Activated CD4-positive, alpha-beta T cell treated with anti-CD3 and anti-CD28 coated beads, Interleukin-2, amount 10 ng/mL, durations not matched to agents 7 days and 5 days (primary cell): ENCODE measurements at places on chromosomes 6 and 20. TPM values are rescaled to one million over a fixed set of nuclear protein-coding genes. Genes with fewer than 3 reads are reported as not detected.

CPXM1 gene
- total RNA-seq, result not detected

RTN4IP1 gene
- total RNA-seq, result 6.3 TPM

ZNF334 gene
- 0.50 TPM for total RNA-seq

GRCh38 chr6:43795421-43795820 lies 25.4 kb downstream of the VEGFA start:
- DNase-seq, result no peak
- no peaks in the 10 kb centered on the region for H3K36me3 ChIP-seq
- peaks cover 16% of the 10 kb centered on the region for H3K4me1 ChIP-seq
- H3K4me3 ChIP-seq, result no peak overlapping the region
- no peaks in the 10 kb centered on the region for H3K27me3 ChIP-seq

DNA sequence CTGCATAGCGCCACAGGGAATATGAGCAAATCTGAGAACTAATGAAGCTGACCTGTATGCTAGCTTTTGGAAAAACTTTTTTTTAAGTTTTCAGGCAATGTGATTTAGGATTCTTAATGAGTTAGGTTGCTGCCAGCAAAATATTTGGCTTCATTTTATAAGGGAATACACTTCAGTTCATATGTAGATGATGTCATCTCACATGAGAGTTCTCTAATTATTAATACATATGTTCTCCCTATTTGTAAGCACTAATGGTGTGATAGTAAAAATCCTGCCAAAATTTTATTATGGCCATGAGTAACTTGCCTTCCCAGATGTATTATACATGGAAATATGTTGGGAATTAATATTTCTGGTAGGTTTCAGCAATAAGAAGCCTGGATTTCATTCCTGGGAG lies 573.8 kb downstream of the EPM2A start:
- H3K27ac ChIP-seq, result no peak overlapping the region
- H3K36me3 ChIP-seq, result no peaks in the 10 kb centered on the region
- H3K4me3 ChIP-seq, result no peak overlapping the region
- H3K4me1 ChIP-seq, result no peaks in the 10 kb centered on the region

DNA sequence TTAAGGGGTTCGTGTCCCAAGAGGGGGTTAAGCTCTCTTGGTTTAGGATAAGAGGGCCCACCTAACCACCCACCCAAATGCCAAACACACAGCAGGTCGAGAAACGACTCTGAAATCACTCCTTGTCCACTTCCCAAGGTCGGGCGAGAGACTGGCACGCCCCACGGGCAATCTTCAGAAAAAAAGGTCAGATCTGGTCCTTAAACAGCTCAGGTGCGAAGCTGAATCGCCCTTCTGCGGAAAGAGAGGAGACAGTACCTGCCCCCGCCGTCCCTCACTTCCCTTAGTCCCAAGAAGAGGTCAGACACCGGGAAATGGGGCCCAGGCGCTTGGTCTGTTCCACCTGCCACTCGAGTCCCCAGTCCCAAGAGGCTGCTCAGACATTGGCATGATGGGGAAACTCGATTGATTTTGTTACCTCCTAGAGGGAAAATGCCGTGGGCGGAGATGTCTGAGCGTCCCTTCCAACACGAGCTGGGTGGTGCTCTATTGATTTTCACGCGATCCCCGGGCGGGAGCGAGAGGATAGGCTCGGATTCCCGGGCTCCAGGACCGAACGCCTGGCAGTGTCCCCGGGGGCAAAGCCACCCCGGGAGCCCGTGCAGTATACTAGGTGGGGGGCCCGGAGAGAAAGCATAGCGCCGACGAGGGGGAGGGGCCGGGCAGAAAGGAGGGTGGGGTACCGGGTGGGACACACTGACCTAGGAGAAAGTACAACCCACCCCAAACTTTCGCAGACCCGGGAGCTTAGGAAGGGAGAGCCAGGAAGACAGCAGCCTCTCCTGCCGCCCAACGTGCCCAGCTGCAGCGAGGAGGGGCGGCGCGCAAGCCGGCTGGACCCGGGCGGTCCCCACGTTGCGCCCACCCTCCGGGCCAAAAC lies 1.1 kb upstream of the SAMD5 start:
- peak overlapping the region; percentile 45 for H3K4me3 ChIP-seq
- DNase-seq, result no peak
- H3K4me1 ChIP-seq, result peaks cover 13% of the 10 kb centered on the region
- no peaks in the 10 kb centered on the region for H3K36me3 ChIP-seq
- H3K27ac ChIP-seq, result no peak overlapping the region
